ENCODE measurements at places on chromosomes 11 and 22.

DNA sequence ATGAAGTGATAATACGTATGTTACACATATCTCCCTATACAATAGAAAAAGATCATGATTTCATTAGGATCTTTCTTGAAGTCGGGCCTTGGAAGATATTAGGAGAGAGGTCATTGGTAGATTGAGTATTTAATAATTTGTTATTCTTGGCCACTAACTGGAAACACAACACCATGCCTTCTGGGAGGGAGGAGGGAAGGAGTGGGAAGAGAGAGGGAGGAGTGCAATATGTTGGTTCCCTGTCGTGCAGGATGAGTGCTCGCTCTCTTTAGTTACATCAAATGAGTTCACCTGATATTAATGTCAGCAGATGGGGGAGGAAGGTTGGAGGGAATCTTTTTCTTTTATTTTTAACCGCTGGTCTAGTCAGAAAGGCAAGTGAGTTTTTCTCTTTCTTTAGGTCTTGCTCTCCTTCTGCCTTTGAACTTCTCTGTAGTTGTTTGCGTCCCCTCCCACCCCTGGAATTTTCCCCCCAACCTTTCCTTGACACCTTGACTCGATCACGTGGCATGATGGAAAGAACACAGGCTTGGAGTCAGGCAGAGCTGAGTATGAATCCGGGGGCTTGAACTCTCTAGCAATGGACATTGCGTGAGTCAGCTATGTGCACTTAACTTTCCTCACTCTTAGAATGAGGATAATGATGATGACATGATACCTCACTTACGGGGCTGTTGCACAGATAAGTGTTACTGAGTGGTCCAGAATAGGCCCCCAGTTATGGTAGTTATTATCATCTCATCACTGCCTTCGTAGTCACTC is 6.2 kb downstream of the ADAMTS15 start:
- no peak for DNase-seq

DNA sequence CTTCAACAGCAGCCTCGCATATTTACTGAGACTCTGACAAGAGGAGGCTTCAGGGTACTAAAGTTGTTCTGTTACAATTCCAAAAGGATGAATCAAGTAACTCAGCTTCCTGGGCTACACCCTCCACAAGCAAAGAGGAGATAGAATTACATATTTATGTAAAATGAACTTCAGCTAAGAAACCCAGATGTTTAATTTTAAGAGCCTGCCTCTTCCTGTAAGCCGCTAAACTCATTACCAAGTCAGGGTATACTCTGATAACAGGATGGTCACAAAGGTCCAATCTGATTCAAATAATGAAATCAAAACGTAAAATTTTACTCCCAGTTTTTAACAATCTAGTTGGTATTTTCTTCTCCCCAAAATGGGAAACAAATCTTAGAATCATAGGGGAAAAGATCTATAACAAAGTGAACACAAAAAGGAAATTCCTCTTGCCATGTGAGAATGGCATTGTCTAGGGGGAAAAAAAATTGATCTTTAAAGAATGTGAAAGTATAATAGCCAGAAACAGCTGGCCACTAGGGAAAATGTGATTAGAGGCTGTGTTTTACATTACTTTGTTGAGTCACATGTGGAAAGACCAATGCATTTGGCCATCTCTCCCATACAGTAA is 30.9 kb downstream of the CHEK2 start:
- DNase-seq: peak; percentile 88

GRCh38 chr11:9037046-9037780 is 33.4 kb upstream of the NRIP3 start:
- DNase-seq: no peak

- peak; percentile 40 for DNase-seq
Measured at GRCh38 chr11:67118181-67118766, 789 bp upstream of the KDM2A start.

GRCh38 chr11:104033134-104033533 is 3.3 kb upstream of the DDI1 start:
- no peak for DNase-seq

GRCh38 chr22:32106930-32107329 is 52.2 kb downstream of the C22orf42 start:
- peak; percentile 23 for DNase-seq

- peak; percentile 61 for DNase-seq
Measured at GRCh38 chr11:125075900-125076317, 12.8 kb downstream of the SLC37A2 start.

- peak; percentile 5 for DNase-seq
Measured at GRCh38 chr11:37946155-37946766, 1348.2 kb upstream of the RAG2 start.

DNA sequence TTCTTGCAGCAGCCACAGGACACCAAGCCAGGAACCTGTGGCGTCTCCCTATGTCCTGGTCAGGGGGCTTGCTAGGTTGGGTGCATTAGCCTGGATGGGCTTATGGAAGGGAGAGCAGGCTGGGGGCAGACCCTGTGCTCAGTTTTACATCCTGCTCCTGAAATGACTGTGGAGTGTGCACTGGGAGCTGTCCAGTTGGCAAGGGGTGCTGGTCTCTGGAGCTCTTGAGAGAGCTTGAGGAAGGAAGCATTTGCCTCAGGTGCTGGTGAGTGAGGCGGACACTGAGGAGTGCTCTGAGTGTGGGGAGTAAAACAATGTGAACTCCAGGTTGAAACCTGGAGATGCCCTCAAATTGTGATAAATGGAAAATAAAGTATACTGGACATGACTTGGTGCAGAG is 3.4 kb downstream of the SCGB1D4 start:
- peak; percentile 35 for DNase-seq

GRCh38 chr11:15968461-15969130 is 387.8 kb downstream of the SOX6 start:
- DNase-seq: peak; percentile 44

DNA sequence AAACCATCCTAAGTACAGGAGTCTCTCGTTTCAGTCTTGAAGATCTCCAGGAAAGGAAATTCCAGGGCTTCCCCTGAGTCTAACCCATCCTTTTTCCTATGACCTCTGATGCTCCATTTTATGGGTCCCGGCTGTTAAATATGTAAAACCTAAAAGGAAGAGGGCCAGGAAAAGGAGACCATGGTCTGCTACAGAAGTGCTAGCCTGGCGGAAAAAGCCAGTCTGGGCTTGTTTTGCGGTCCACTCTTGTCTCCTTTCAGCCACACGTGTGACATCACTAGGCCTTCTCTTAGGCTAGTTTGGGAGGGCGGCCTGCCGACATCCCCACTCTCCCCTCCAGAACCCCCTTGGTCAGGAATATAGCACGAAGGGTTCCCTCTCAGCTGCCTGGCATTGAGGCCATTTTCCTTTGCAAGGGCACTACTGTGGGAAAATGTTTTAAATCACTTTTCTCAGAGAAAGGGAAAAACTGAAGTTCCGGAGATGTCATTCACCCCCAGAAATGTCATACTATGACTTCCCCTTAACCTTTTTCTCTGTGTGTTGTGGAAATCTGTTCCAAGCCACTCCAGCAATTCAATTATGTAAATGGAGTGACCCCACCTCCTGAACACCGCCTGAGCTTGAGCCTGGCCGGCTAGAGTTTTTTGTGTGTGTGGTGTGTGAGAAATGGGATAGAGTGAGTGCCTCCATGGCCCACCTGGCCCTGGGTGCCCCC is 86.9 kb downstream of the UBASH3B start:
- no peak for DNase-seq

DNA sequence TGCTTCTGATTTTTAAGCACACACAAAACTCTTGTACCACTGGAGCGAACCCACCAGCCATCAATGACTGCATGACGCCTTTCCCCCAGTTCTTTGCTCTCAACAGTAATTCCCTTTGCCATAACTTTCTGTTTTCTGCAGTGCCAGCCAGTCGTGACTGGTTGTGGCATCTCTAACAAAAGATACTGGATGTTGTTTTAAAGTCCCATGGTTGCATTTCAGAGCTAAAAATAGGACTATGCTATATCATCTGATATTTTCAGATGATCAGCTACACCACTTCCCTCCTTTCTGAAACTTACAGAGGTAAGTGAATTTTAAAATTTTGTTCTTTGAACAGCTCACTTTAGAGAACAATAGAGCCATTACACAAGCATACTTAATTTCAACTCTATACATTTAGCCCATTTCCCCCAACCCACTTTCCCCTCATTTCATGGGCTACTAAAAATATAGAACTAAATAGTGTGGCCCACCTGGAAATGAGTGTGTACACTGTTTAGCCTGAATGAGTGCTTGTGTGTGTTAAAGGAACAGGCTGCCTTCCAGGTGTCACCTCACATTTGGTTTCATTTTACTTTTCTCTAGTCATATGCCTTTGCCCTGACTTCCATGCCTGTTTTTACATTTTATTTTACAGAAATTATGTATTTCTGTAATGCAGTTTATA is 136.9 kb upstream of the ZC3H12C start:
- no peak for DNase-seq

DNA sequence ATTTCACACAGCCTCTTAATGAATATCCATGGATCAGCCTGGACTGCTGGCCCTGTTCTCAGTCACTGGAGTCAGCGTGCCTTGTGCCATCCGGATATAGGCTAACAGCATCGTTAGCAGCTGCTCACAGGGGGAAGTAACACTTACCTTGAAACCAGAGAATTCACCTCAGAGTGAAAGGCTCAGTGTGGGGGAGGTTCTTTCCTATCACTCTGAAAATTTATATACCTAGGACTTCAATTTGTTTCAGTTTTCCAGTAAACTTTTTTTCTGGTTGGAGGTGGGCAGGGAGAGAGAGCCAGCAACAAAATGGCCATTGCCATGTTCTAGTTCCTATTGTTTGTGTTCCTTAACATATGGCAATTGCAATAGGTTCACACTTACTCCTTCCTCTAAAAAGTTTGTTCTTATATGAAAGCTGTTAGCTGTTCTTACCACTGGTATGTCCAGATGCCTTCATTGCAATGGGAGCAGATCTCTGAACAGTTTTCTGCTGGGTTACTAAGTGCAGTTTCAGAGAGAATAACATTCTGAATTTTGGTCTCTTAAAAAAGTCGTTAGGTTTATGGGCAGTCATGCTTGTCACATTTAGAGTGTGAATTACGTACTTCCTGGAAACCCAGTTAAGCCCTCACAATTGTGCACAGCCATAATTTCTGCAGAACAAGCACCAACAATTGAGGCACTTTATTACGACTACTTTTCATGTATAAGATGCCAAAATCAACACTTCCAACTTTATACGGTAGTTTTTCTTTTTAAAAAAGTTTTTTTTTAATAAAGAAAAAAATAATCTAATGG is 247.6 kb downstream of the CADM1 start:
- no peak for DNase-seq

- no peak for DNase-seq
Measured at GRCh38 chr11:110859240-110859840, 147.1 kb upstream of the ARHGAP20 start.

DNA sequence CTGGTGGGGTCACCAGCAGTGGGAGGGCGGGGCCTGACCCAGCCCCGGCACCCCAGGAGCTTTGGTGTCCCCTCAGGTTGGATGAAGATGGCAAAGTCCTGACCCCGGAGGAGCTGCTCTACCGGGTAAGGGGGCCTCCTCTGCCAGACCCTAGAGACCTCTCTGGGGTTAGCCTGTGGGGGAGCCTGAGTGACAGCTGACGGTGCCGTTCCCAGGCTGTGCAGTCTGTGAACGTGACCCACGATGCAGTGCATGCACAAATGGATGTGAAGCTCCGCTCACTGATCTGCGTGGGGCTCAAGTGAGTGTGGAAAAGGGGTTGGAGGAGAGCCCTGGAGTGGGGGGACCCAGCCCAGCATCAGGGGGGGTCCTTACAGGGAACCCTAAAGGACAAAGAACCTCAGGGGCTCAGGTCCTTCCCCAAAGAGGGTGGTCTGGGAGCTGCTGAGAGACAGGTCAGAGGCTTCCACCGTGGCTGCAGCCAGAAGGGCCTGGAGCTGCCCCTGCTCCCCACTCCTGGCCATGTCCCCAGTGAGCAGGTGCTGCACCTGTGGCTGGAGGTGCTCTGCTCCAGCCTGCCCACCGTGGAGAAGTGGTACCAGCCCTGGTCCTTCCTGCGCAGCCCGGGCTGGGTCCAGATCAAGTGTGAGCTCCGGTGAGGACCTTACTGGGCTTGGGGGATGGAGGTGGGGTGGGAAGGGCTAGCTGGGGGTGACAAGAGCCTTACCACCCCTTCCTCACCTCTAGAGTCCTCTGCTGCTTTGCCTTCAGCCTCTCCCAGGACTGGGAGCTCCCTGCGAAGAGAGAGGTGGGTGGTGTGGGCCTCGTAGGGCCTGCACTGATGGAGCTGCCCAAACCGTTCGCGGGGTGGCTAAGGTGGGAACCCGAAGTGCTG is 38.6 kb downstream of the SGSM3 start:
- DNase-seq: no peak

Measured in umbilical cord (tissue), 2 donors.